ENCODE measurements at places on chromosomes 16 and 17. TPM values are rescaled to one million over a fixed set of nuclear protein-coding genes. Genes with fewer than 3 reads are reported as not detected.

DNA sequence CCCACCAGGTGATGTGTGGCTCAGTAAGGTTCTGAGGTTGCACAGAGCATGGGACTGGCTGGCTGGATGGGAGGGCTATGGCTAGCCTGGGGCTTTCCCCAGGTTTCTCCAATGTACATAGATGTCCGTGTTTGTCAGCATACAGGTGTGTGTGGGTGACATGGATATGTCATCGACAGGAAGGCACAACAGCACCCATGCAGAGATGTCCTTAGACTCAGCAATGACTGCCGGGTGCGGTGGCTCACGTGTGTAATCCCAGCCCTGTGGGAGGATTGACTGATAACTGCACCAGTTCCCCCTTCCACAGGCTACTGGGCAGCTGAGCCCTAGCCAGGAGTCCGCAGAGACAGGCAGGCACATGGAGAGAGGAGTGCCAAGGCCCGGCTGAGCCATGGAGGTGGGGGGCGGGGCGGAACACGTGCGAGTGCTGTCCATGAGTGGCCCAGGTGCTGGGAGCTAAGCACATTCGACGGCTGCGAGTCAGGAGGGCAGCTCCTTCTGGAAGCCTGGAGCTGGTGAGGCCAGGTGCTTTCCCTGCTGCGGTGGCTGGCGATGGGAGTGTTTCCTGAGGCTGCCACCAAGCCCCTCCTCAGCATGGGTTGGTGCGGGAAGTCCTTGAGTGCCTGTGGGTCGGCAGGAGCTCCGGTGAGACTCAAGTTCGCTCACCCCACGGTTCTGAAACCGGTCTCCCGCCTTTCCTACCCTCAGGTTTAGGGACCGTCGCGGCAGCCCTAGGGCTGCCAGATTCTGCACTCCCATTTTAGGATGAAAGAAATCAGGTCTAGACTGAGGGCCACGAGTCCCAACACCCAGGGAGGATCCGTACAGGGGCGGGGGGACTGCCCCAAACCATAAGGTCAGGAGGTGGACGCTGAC is 858 bp upstream of the ASPSCR1 start:
- DNase-seq = peak; percentile 68

DNA sequence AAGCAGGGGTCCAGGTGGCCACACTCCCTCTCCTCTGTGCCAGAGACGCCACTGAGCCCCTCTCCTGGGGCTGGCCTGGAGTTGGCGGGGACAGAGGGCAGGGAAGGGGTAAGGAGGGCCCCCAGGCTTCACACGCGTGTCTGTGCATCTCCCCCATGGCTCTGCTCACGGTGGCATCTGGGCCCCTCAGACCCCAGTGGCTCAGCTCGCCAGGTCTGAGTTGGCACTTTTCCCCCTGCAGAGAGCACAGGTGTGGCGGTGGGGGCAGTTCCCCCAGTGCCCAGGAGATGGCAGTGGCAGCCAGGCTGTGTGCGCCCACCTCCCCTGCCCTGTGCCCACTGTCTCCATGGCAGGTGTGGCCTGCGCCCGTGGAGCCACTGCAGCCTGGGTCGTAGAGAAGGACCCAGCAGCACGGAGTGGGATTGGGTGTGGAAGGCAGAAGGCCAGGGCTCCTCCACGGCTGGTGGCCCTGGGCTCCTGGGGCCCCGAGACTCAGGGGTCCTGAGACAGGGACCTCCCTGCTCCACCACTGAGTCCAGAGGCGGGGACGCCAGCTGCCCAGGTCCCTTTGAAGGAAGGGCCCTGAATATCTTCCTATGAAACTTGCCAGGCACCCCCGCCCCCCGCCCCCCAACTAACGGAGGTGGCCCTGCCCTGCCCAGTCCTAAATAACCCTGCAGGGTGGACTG is 4.3 kb upstream of the APRT start:
- DNase-seq = peak; percentile 55

Gene AIPL1
- polyA plus RNA-seq = not detected

Gene CDK5RAP3
- polyA plus RNA-seq = 76.1 TPM

GRCh38 chr16:7497691-7498090 is 165.0 kb downstream of the RBFOX1 start:
- no peak for DNase-seq

DNA sequence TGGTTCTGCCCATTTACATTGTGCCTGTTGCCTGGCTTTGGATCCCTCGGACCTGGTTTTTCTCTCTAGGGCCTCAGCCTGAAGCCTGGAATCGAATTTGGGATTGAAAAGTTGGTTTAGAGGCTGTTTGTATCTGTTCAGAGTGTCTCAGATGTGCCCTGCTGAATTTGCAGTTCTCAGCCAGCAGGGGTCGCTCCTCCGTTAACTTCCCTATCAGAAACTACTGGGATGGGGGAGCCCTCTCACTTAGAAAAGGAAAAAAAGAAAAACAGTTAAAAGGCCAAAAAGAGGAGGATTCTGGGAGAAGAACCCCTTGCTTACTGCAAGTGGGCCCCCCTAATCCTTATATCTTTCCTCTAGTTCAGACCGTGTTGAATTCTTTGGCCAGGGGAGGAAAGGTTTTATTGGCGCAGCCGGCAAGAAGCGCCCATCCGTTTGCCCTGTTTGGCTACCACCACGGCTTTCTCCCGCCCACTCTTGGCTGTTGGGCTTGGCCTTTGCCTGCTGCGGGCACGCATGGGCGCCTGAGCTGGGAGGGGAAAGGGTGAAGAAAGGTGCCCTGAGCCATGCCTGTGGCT is 8.7 kb downstream of the FZD2 start:
- no peak for DNase-seq

DNA sequence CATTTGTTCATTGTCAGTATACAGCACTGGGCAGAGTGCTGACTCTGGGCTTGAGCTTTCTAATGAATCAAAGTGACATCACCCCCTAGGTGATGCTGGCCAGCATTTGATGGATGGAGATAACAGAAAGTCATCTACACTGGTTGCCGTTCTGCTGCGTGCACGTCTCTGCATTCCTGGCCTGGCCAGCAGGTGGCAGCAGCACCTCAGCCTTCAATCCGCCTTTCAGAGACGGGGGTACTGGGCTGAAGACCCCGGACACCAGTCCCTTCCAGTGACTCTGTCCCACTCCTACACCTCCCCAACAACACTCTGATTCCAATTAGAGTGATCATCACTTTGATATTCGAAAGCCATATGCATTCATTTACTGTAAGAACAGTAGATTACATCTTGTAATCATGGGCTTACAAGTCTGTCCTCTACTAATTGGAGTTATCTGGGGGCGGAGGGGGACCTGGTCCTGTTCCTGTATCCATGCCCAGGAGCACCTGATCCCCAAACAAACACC is 6.0 kb downstream of the CPSF4L start:
- DNase-seq = peak; percentile 80

DNA sequence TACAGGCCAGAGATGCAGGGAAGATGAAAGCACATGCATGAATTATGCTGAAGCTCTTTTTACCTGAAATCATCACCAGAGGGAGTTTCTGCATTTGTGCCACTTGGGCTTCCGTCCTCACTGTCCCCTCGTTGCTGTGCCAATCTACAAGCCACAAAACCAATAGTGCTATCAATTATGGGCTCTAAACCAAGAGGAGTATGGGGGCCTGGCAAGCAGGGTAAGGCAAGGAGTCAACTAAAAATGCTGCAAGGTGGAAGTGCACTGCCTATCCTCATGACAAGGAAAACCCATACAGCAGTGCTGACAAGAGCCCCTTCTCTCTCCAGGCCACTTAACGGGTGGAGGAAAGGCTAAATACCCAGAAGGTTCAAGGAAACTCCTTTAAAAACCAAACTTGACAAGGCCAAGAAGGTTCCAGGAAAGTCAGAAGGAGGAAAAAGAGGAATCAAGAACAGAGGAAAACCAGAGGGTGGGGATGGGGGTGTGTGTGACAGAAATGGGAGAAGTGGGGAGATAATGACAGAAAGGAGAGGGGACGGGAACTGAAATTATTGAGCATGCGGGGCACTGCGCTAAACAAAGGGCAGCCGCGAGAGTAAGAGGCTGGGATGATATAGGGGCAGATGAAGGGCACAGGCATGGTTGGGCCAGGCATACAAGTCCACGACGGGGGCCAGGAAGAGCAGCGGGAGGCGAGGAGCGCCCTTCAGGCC is 674 bp downstream of the C17orf75 start:
- no peak for DNase-seq

Gene MARCHF10
- polyA plus RNA-seq = 0.31 TPM

GRCh38 chr17:77349976-77350830 is 209.4 kb downstream of the SEC14L1 start:
- peak; percentile 72 for DNase-seq

GRCh38 chr16:11100239-11100750 is 155.7 kb downstream of the SOCS1 start:
- peak; percentile 46 for DNase-seq

- no peak for DNase-seq
Observed at GRCh38 chr17:1008008-1008761, 11.3 kb downstream of the TIMM22 start.

Gene MYH4
- not detected for polyA plus RNA-seq

Gene GP1BA
- not detected for polyA plus RNA-seq

Gene CLEC18A
- polyA plus RNA-seq = 1.2 TPM

- DNase-seq = no peak
Observed at GRCh38 chr16:5678371-5678770, 580.8 kb upstream of the EEF2KMT start.

Gene PRSS27
- polyA plus RNA-seq = 2.6 TPM

Gene ABI3
- polyA plus RNA-seq = 15.1 TPM

Gene ARHGAP44
- 2.8 TPM for polyA plus RNA-seq

Gene RNF112
- 2.8 TPM for polyA plus RNA-seq

DNA sequence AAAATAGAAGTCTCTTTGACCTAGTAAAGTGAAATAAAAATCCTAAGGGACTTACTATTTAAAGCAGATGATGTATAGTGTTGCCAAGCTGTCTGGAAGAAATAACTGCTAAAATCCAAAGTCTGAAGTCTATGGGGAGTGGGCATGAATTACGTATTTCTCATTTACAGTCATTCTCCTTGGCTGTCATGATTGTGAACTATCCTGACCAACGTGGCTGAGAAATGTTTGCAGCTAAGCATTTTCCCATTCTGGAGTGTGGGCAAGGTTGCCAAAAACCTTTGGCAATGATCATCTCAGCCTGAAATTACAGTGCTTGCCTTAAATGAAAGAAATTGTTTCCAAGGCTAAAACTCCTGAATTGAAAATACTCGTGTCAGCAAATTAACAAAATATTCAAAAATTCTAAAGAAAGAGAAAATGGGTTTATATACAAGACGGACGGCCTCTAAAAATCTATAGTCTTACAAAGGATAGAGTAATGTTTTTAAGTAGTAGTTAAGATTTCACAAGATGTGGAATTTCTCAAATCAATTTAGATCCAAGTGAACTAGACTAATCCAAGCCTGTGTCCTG is 77.0 kb downstream of the CACNG1 start:
- DNase-seq = no peak

DNA sequence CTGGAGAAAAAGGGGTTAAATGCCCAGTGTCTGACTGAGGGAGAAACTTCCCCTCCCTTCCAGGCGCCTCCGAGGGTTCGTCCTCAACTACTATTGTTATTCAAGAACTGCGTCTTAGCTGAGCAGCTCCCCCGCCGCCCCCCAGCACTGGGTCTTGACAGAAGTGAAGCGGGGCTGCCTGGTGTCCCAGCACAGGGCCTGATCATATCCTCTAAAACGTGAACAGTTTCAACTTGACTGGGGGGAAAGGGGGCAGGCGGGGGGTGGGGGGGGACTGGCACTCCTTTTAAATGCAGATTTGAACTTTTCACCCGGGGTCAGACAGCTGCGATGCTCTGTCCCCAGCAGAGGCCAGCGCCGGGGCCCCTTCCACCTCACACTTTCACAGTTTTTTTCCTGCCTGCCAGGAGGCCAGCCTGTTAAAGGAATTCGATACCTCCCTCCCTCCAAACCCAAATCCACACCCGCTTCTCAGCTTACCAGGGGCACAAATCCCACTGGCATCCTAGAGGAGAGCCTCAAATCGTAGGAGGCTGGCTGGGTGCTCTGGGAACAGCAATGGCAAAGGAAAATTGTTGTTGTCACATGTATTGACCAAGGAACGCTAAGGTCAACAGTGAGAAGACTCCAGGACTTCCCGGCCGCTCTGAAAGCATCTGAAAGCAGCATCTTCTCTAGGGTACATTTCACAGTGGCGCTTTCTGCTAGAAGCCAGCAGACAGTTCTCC is 14.5 kb downstream of the ZFHX3 start:
- no peak for DNase-seq

Gene OTOP3
- not detected for polyA plus RNA-seq

GRCh38 chr16:87086156-87086555 is 231.0 kb downstream of the C16orf95 start:
- no peak for DNase-seq

DNA sequence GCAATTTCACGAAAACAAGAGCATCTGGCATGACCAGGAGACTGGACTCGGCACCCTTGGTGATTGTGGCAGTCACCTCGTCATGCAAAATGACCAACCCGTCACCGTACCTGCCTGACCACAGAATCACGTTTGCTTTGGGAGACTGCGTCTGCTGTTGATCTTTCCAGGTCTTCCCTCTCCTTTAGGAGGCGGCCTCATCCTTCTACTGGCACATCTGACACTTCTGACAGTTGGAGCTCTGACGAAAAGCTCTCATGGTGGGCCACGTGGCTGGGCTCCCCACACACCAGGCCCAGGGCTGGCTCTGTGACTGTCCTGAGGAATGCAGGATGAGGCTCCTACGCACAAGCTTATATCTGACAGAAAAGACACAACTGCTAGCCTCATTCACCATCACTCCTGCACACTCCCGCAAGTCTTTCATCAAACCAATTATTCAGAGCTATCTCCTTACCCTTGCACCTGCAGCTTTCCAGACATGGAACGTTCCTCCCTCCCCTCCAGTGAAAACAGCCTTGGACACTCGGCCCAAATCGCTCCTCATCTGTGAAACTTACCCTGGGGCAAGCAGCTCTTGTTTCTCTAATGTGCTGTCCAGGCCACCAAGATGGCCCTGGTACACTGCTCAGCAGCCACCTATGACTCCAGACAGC is 3.6 kb downstream of the TRAP1 start:
- no peak for DNase-seq

Gene SLC6A4
- polyA plus RNA-seq = 0.05 TPM

- DNase-seq = no peak
Observed at GRCh38 chr16:61131447-61131846, 904.8 kb downstream of the CDH8 start.
